ENCODE measurements at places on chromosomes 1 and 21.

- no peak for DNase-seq
These were observed 260.9 kb upstream of the DMRTA2 start for GRCh38 chr1:50684185-50684584.

GRCh38 chr1:45842786-45843185 lies 39.4 kb downstream of the MAST2 start:
- DNase-seq, result no peak

DNA sequence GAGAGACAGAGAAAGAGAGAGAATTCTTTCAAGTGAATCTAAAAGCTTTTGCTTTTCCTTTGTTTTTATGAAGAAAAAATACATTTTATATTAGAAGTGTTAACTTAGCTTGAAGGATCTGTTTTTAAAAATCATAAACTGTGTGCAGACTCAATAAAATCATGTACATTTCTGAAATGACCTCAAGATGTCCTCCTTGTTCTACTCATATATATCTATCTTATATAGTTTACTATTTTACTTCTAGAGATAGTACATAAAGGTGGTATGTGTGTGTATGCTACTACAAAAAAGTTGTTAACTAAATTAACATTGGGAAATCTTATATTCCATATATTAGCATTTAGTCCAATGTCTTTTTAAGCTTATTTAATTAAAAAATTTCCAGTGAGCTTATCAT lies 117.6 kb downstream of the PTPRC start:
- no peak for DNase-seq

DNA sequence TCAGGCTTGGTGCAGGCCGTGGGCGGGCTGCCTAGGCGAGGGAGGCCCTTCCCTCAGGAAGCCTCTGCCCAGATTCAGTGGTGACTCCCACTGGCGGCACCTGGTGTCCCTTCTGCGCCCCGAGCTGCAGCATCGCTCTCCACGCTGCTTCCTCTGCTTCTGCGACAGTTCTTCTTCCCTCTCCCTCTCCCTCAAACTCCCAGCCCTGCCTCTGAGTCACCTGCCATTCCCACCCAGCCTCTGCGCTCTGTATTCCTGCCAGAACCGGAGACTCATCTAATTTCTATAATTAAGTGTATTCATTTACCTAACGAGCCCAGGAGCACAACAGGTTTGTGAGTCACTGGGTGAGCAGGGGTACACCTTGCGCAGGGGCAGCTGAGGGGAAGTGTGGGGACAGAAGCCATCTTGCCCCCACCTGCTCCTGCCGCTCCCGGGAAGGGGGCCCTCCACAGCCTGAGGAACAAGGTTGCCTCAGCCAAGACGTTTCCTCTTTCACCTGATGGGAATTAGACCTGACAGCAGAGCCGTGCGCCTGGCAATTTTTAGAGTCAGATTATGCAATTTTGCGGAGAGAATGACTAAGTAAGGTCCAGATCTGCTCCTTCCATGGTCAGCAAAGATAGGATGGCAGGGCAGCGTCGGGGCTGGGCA lies 19.4 kb downstream of the KCNC4 start:
- DNase-seq, result no peak

- DNase-seq, result no peak
These were observed 20.2 kb upstream of the IVNS1ABP start for GRCh38 chr1:185337246-185337645.

GRCh38 chr1:94215955-94216354 lies 21.4 kb downstream of the ARHGAP29 start:
- no peak for DNase-seq

DNA sequence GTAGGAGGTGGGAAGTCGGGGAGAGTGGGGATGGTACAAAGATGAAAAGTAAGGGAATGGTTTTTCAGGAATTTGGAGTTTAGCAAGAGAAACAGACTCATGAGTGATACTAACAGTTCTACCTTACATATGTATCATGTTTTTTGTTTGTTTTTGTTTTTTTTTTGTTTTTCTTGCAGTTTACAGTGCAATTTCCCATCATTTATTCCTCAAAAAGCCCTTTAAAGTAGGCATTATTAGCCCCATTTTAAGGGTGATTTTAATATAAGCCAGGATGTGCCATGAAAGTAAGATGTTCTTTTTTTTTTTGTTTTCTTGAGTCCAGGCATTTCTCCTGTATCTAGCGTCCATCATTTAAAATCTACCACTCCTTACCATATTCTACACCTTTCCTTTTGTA lies 13.8 kb upstream of the TRIM45 start:
- no peak for DNase-seq

DNA sequence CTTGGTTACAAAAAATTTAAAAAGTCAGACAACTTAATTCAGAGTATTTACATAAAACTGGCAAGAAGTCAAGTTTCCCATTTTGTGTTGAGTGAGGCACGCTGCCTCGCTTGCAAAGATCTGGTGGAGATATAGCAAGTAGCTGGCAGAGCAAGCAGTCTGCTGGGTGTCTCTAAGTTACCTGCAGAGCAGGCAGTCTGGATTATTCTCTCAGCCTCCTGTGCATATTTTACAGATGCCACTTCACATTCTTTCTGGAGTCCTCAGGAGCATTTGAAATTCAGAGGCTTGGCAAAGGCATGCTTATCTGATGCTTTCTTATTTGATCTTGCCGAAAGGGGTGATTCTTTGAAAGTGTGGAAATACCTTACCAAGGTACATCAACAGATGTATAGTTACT lies 640.4 kb upstream of the ADGRL4 start:
- no peak for DNase-seq

DNA sequence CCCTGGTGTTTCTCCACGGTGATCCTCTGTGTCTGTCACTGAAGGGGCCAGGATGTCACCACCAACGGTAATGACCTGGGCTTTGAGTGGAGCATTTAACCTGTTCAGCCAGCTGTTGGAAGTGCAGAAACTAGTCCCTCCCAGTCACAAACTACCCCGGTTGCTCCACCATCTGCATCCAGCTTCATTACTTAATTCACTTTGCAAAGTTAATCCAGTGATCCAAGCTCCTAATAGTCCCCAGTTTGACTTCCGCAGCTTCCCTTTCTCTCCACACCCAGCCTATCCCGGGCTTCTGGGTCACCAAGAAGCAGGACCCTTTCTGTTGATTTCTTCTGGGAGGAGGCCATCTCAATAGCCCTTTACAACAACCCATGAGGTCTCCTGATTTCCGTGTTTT lies 63.5 kb downstream of the MDM4 start:
- DNase-seq, result no peak

Data from activated CD8-positive, alpha-beta memory T cell treated with anti-CD3 and anti-CD28 coated beads, Interleukin-2, amount 50 U/mL, for 4 hours (primary cell).